Sigmoid colon (tissue), 7 donors: ENCODE measurements at places on chromosomes 5 and 9. TPM values are rescaled to one million over a fixed set of nuclear protein-coding genes. Genes with fewer than 3 reads are reported as not detected.

The ARL14EPL gene
- not detected for total RNA-seq

The HOMER1 gene
- 31.0 TPM for total RNA-seq

The SETD9 gene
- total RNA-seq = 15.1 TPM

The KLF4 gene
- total RNA-seq = 22.8 TPM

The PPP3R2 gene
- not detected for total RNA-seq

The NPR3 gene
- 11.4 TPM for total RNA-seq

The PCDHGB5 gene
- 16.6 TPM for total RNA-seq

The DOCK2 gene
- total RNA-seq = 14.7 TPM

The NOXA1 gene
- total RNA-seq = 3.0 TPM

The PCDHB16 gene
- total RNA-seq = 3.6 TPM

The C1QTNF2 gene
- total RNA-seq = 0.95 TPM

The CBY3 gene
- not detected for total RNA-seq

The FGF10 gene
- 25.8 TPM for total RNA-seq

The FXN gene
- 3.4 TPM for total RNA-seq

The ITGA1 gene
- 162 TPM for total RNA-seq

The RBM18 gene
- total RNA-seq = 16.8 TPM

The ST8SIA4 gene
- total RNA-seq = 3.2 TPM

The OMD gene
- 6.5 TPM for total RNA-seq

The FOXD4L6 gene
- total RNA-seq = not detected

The FYB1 gene
- 15.5 TPM for total RNA-seq

The IRX4 gene
- total RNA-seq = not detected

The TICAM2 gene
- 3.6 TPM for total RNA-seq

The ADAMTS12 gene
- 3.7 TPM for total RNA-seq

The GRIA1 gene
- 0.66 TPM for total RNA-seq

The GPR150 gene
- total RNA-seq = 0.14 TPM

The MACIR gene
- total RNA-seq = 9.3 TPM

The GZMA gene
- not detected for total RNA-seq

The WDR38 gene
- total RNA-seq = not detected

The TMEM174 gene
- not detected for total RNA-seq

The CCL21 gene
- total RNA-seq = 129 TPM

The IQGAP2 gene
- 24.6 TPM for total RNA-seq

The AQP7 gene
- not detected for total RNA-seq

The ZBTB34 gene
- 11.4 TPM for total RNA-seq

The KCNIP1 gene
- 2.8 TPM for total RNA-seq

The ECM2 gene
- 8.1 TPM for total RNA-seq

The SKP1 gene
- total RNA-seq = 320 TPM

The UNC13B gene
- total RNA-seq = 22.2 TPM

The LOX gene
- 12.2 TPM for total RNA-seq

The RNF14 gene
- total RNA-seq = 30.7 TPM

The ELOVL7 gene
- 1.6 TPM for total RNA-seq

The TAF11L11 gene
- total RNA-seq = not detected

The SOHLH1 gene
- total RNA-seq = not detected
